ENCODE measurements at places on chromosomes 4 and X.
A peak's percentile ranks its signal among the peaks of the same experiment; 100 is the strongest.

DNA sequence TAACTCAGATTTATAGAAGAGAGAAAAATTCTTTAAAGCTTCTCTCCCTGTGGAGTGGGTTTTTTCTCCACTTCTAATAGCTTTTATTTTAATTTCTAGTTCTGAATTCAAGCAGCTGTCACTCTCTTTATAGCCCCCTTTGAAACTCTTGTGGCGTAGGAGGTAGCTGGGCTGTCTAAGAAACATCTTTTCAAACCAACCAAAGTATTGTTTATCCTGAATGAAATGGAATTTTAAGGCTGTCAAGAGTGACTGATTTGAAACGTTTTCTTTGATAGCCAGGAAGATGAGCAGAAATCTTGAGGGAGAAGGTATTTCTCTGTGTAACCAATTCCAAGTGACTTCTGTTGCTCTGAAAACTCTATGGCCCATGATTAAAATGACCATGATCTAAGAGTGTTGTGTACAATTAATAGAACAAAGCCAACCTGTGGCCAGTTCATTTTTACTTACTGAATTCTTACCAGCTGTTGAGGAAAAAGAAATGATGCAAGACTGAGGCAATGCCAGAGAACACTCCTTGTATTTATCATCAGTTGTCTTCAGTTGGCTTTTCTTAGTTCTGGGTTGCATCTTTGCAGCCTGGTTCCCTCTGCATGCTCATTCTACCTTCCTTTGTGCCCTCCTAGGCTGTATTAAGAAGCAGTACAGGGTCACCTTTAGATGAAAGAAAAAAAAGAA is 298.4 kb downstream of the ARHGAP10 start:
- DNase-seq = peak; percentile 89

GRCh38 chr4:162356181-162356580 is 192.4 kb upstream of the FSTL5 start:
- peak; percentile 7 for DNase-seq

DNA sequence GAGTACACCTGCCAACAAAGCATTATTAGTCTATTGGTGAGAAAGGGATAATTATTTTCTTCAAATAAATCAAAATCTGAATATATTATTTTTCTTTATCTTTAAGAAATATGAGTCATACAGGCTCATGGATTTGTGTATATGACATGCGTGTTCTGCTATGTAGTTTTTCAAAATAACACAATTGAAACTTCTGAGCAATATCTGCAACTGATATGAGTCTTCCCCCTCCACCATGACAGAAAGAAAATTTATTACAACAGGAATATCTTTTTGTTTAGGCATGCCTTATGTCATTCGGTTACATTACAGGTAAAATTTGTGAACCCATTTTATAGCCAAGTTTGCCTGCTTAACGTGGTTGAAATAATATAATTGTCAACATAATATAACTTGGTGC is 32.0 kb downstream of the TMPRSS11A start:
- no peak for DNase-seq

GRCh38 chr4:40283968-40284367 is 51.2 kb upstream of the CHRNA9 start:
- peak; percentile 28 for DNase-seq

- no peak for DNase-seq
Measured at GRCh38 chr4:86993909-86994681, 59.3 kb downstream of the AFF1 start.

GRCh38 chr4:48100256-48100655 is 33.8 kb downstream of the TXK start:
- peak; percentile 32 for DNase-seq

DNA sequence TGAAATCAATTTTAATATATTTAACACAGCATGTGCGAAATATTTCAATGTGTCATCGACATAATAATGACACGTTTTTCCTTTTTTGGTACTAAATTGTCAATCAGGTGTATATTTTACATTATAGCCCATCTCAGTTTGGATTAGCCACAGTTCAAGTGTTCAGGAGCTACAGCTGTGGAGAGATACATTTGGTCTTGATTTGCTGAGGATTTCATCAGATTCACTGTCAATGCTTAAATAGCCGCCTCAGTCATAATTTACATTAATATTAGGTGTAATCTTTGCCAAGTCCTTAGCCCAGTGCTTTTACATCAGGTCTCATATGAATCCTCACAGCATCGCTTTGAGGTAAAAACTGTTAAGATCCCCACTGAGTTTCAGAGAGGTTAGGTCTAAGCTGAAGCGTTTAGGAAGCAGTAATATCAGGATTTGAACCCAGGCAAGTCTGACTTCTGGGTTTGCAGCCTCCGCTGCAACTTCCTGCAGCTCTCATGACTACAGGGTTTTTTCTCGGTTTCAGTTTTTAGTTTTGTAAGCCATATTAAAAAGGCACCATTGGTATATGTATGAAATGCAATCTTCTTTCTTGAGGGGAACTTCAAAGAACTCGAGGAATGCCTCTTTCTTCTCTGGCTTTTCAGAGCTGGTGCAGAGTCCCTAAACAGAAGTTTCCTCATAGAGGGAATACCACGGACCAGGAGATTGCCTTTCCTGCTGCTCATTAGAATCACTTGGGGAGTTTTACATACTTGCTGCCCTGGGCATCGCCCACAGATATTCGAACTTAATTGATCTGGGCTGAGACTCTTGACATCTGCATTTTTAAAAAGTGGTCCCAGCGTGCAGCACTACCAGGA is 6.4 kb downstream of the MTM1 start:
- DNase-seq = peak; percentile 36

DNA sequence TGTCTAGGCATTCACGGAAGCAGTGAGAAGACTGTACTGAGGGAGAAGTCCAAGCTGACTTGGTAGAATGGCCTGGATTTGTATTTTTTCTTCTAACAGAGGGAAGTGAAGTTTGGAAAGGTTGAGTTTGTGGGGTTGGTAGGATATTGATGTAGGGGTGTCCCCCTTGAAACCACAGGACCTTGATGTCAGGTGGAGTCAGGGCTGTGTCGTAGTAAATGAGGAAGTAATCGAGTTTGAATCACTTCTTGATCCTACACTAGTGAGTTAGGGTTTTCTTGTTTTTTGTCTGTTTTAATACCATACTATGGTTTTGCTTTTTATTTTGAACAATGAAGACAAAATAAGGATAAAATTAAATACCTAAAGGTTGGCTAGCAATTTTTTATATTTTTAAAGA is 30.1 kb upstream of the ANAPC4 start:
- no peak for DNase-seq

- DNase-seq = peak; percentile 38
Measured at GRCh38 chrX:16319929-16320328, 152.6 kb downstream of the MAGEB17 start.

- no peak for DNase-seq
Measured at GRCh38 chr4:142927721-142928120, 81.6 kb upstream of the INPP4B start.

DNA sequence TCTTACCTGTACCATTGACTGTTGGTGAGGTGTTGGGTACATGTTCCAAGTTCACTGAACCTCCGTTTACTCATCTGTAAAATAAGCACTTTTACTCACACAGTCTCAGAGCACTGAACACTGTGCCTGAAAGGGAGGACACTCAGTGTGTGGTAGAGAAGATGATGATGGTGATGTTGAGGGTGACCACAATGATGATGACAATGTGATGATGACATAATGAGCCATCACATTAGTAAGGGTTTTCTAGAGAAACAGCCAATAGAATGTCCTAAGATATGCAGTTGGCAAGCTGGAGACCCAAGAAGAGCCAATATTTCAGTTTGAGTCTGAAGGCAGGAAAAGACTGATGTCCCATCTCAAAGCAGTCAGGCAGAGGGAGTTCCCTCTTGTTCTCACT is 315.4 kb upstream of the IGFBP7 start:
- peak; percentile 16 for DNase-seq

GRCh38 chr4:1152290-1152689 is 20.1 kb downstream of the SPON2 start:
- no peak for DNase-seq

DNA sequence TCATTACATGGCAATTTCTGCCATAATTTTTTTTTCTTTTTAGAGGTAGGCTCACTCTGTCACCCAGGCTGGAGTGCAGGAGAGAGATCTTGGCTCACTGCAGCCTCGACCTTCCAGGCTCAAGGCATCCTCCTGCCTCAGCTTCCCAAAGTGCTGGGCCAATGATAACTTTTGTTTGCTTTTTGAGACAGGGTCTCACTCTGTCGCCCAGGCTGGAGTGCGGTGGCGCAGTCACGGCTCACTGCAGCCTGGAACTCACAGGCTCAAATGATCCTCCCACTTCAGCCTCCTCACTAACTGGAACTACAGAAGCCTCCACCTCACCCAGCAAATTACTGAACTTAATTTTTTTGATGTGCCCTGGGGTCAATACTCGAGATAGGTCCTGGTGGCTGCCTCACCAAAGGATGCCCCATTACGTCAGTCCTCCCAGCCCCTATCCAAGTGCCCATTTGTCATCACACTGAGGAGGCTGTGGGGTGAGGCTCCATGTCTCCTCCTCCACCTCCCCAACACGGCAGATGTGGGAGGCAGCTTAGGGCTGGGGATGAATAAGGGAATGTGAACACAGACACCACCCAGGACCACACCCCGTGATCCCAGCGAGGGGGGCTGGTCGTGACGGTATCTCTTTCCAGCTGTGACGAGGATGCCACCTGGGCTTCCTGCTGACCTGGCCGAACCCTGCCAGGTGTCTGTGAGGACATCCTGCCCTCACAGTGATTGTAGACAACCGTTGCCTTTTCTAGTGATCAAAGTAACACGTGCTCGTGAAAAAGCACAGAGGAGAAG is 12.4 kb upstream of the NKX1-1 start:
- DNase-seq = no peak

DNA sequence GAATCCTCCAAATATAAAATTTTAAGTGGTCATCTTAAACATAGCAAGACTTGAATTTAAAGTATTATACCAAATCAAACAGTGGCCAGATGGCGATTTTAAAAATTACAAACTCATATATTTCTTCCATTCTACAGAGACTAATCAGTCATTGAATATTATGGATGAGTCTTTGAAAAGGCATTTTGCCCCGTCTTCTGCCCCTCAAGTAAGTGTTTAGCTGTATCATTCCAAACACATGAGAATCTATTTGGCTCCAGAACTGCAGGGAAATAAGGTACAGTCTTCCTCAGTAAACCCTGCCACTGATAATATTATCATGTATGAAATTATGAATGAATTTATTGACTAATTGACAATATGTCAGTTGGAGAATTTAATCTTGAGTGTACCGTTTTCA is 191.0 kb downstream of the SLC7A11 start:
- DNase-seq = peak; percentile 71

GRCh38 chrX:133335027-133335426 is 80.3 kb downstream of the GPC4 start:
- peak; percentile 35 for DNase-seq

DNA sequence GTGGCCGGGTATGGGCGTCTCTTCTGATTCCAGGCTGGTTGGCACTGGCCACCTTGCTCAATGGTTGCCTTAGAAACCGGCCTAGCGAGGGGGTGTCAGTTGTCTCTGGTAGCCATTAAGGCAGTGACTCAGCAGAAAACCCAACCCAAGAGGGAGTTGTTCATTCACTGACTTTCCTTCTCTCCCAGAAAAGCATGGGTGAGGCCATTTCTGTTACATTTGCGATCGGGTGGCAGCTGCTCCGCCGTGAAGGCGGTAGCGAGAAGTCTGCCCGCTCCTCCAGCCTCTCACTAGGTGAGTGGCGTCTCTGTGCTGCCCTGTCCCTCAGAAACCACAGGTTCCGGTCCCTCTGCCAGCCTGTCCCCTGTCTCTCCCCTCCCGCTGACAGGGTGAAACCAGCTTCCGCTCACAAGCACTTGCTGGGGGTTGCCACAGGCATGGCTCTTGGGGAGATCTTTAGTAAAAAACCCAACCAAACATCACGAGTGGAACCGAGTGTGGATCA is 17.4 kb downstream of the IRAK1 start:
- peak; percentile 66 for DNase-seq

DNA sequence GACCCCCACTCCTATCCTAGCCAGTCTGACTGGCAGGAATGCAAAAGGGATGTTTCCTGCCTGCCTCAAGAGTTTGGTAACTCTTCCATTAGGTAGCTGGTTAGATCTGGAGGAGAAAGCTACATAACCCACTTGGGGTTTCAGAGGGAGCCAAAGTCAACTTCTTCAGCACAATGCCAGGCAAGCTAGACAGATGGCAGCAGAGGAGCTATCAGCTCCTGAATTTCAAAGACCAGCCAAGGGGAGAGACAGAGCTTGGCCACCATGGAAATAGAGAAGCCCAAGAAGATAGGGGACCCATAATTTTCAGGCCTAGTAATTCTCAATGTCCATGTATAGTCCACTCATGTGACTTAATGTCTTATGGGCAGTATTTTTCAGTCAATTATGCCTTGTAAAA is 56.4 kb downstream of the PGRMC1 start:
- no peak for DNase-seq

DNA sequence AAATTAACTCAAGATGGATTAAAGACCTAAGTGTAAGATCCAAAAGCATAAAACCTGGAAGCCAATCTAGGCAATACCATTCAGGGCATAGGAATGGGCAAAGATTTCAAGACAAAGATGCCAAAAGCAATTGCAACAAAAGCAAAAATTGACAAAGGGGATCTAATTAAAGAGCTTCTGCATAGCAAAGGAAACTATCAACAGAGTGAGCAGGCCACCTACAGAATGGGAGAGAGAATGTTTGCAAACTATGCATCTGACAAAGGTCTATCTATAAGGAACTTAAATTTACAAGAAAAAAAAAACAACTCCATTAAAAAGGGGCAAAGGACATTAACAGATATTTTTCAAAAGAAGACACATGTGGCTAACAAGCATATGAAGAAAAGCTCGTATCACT is 171.9 kb downstream of the RAB28 start:
- no peak for DNase-seq

DNA sequence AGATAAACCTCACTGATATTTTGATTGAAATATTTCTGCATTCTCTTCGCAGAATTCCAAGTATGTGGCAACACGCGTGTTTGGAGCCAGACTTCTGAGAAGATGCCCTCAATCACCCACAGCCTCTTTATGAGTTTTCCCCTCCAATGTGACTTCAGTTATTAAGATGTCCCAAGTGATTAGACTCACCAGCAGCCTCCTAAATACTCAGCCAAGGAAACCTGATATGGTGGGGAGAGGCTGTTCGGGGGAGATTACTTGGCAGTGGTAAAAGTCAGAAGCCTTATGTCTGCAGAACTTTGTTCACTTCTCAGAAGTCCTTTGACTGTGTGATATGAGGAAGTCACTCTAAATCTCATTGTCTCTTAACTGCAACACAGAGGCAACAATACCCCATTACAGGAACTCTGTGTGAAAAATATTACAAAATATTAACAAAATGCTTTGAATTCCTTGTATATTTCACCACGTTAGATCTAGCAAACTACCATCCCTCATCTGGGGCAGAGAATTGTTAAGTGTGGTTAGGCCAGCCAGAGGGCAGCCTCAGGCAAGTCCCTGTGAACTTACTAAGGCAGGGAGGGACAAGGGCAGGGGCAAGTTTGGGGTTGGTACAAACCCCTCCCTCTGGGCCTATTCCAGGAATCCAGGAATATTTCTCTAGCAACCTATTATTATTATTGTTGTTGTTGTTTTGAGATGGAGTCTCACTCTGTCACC is 151.4 kb upstream of the USP9X start:
- DNase-seq = peak; percentile 78

- DNase-seq = no peak
Measured at GRCh38 chrX:78514852-78515251, 144.3 kb downstream of the RTL3 start.

Measured in fibroblast of upper back skin (primary cell).